ENCODE measurements at places on chromosomes 2 and 18.

DNA sequence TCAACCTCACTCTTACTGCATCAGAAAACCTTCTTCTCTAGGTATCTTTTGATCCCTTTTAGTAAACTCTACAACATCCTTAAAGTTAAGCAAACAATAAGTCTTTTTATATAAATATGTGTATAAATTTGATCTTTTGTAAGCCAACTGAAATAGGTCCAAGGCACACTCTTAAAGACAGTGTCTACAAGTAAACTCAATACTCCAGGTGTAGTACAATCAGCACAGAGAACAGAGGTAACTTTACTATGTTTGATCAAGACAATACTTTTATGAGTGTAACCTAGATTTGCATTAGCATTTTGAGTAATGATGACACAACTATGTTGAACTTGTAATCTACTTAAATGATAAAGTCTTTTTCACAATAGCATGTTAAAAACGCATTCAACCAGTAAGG is 593.1 kb upstream of the CHAC2 start:
- no peak for DNase-seq

DNA sequence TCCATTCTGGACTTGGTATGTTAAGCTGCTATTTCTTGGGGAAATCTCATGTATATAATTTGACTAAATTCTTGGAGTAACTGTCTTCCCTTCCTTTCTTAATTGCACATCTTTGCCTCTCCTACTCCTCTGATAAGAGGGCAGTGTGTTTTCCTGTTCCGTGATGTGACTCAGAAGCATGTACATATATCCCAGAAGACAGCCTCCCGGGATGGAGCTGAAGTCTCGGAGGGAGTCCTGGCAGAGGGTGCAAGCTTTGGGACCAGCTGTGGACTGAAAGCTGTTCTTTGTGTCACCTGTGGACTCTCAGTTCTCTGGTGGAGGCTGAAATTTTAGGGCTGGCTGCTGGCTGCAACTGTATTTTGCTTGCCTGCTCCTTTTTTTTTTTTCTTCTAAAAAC is 54.7 kb upstream of the MGAT5 start:
- DNase-seq = no peak

- DNase-seq = no peak
Observed at GRCh38 chr18:67549946-67550345, 33.4 kb upstream of the DSEL start.

DNA sequence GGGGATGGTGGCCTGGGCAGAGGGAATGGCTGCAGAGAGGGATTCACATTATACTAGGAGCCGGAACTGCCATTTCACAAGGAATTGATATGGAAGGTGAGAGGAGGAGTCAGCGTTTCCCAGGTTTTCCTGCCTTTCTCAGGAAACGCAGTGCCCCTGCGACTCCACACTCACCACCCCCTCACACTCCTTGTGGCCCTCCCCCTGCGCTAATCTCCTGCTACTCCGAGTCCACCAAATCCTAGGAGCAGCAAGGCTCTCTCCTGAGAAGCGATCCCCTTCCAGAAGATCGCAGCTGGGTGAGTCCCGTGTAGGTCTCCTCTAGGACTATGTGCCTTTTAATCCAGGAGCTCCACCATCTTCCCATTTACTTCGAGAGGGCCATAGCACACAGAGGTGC is 140.6 kb downstream of the VAPA start:
- no peak for DNase-seq

GRCh38 chr18:23203891-23204432 is 68.7 kb downstream of the CABLES1 start:
- no peak for DNase-seq

GRCh38 chr2:19073522-19073921 is 284.9 kb downstream of the OSR1 start:
- DNase-seq = peak; percentile 42

GRCh38 chr2:199851501-199851810 is 464 bp upstream of the FTCDNL1 start:
- DNase-seq = no peak

DNA sequence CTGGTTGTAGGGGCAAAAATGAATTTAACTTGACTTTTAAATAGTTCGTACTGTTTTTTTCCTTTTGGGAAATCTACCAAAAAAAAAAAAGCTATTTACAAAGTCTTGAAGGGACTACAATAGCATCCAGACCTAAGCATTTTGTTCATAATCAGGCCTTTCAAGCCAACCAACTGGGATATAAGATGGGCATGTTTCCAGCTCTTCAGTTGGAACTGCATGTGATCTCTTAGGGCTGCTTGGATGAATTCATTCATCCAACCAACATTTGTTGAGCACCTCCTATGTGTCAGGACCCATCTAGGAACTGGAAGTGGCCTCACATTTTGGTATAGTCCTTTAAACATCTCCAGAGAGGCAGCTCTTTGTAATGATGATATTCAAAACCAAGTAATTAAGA is 98.6 kb downstream of the AAK1 start:
- no peak for DNase-seq

DNA sequence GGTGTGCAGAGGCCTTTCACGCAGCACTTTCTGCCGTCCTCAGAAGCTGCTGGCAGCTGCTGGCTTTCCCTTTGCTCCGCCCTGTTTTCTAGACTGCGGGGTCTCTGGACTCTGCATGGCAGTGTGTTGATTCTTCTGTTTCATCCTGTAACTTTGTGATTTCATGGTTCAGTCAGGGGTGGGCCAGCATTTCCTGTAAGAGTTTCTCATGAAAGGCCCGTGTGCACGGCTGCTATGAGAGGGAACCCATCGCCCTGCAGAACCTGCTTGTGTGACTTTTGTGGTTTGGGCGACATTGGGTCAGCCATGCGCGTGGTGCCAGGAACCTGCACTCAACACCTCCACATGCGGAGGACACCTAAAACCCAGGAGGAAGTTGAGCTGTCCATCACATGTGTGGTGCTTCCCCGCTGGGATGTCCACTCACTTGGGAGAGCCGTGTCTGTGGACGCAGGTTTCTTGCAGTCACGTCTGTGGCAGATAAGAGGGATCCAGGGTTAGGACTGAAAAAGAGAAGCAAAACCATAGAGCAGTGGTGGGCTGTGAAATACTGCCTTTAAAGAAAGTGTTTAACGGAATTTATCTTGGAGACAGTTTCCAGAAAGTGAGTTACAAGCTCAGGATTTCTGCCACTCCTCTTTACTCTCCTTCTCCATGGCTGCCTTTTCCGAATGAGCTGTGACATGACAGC is 167.3 kb upstream of the ALKAL2 start:
- DNase-seq = no peak

DNA sequence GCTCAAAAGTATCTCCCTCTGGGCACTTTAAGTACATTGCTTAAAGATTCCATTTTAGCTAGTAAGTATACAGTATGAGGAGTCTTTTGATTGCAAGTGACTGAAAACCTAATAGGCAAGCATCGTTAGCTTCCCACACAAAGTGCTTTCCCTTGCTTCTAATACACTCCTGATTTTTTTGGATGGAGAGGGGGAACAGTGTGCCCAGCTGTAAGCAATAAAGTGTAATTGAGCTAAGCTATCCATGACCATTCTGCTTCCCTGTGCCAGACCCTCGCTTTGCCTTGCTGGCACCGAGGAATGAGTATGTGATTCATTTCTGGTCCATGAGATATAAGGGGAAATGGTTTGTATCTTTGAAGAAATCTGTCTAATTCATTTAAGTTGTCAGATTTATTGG is 3.8 kb upstream of the ZNF24 start:
- no peak for DNase-seq

- DNase-seq = no peak
Observed at GRCh38 chr2:60890393-60890707, 9.0 kb downstream of the REL start.

DNA sequence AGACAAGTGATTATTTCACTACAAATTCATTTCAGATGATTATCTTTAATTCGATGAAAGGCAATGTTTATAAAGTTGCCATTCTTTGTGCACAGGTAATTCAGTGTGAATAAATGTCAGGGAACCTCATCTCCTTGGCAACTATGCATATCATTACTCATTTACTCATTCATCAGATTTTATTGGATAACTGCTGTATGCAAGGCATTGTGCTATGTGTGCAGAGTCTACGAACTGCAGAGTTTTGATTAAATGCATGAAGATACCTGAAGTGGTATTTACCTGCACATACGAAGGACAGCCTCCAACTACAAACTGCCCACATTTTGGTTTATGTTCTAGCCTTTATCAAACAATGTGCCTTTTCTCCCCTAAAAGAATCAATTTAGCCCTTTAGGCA is 3.5 kb downstream of the RND3 start:
- DNase-seq = no peak

GRCh38 chr2:196274387-196274809 is 103.0 kb upstream of the STK17B start:
- DNase-seq = peak; percentile 63

- DNase-seq = peak; percentile 21
Observed at GRCh38 chr2:233832414-233832813, 21.9 kb downstream of the HJURP start.

DNA sequence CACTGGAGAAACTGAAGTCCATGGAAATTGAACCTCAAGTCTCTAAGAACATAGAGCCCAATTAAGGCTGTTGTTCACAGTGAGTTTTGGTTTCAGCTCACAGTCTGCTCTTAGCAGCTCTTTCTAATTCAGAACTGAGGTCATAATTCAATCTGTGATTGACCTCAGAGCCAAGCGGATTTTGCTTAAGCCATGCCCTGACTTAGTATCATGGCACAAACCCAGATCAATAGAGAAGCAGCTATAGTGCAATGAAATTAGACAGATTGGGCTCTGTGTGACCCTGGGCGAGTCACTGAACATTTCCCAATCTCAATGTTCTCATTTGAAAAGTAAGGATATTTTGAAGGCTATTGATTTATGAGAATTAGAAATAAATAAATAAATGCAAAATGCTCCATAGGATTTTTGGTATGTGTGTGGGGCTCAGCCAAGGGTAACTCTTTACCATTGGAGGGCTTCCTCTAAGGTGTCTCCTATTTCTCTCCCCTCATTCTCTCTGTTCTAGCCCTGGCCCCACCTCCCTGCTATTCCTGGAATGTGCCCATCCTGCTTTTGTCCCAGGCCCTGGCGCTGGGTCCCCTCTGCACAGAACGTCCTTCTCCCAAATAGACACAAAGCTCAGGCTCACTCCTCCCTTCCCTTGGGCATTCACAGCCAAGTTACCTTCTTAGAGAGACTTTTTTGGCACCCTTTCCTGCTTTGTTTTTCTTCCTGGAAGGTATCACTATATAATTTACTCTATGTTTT is 239.6 kb downstream of the LPIN1 start:
- DNase-seq = no peak

DNA sequence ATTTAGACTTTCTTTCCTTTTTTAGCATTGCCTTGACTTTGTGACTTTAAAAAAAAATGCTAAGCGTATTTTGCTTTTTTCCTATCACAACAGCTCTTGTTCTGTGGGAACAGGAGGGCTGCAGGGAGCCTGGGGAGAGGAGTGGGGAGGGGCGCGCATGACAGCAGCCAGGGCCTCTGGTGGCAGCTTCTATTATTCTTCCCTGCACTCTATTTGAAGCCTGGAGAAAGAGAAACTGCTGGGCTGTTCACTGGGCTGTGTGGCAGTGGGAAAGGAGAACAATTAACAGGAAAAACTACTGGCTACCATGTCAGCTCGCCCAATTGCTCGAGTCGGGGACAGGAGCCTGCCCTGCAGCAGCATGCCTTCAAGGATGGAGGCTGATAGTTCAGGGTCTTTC is 119.0 kb upstream of the ZBTB14 start:
- DNase-seq = no peak

- DNase-seq = no peak
Observed at GRCh38 chr2:176193048-176193447, 4.6 kb downstream of the HOXD1 start.

DNA sequence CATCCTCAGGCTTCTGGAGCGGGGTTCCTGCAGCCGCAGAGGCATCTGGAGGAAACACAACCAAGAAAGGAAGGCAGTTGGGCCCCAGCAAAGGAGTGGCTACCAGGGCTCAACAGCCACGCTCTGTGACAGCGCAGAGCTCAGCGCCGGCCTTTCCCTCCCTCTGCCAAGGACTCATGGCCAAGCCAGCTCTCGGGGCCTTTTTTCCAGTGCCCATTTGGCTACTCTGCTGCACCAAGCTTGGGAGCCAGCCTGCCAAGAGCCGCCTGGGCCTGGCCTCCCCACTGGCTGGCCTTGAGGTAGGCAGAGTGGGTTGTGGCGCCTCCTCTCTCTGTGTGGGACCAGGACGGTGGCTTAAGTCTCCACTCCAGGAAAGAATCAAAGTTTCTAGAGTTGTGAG is 7.2 kb upstream of the CCDC74A start:
- no peak for DNase-seq

DNA sequence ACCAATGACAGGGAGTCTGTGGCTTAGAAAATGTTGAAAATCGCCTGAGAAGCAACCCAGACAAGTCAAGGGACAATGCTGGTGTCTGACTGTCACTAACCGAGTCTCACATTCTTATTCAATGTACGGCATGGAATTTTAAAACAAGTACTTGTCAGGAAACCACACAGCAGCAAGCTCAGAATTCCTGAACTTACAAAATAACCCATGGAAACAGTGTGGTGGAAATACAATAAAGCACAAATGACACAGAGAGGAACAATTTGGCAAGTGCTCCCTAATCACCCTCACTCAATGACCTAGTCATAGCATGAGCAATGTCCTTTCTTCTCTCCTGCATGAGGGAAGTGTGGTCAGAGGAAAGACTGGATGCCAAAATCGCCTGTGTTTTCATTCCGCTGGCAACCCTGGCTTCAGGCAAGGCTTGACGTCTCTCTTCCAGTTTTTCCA is 154.0 kb downstream of the SATB2 start:
- DNase-seq = peak; percentile 91

DNA sequence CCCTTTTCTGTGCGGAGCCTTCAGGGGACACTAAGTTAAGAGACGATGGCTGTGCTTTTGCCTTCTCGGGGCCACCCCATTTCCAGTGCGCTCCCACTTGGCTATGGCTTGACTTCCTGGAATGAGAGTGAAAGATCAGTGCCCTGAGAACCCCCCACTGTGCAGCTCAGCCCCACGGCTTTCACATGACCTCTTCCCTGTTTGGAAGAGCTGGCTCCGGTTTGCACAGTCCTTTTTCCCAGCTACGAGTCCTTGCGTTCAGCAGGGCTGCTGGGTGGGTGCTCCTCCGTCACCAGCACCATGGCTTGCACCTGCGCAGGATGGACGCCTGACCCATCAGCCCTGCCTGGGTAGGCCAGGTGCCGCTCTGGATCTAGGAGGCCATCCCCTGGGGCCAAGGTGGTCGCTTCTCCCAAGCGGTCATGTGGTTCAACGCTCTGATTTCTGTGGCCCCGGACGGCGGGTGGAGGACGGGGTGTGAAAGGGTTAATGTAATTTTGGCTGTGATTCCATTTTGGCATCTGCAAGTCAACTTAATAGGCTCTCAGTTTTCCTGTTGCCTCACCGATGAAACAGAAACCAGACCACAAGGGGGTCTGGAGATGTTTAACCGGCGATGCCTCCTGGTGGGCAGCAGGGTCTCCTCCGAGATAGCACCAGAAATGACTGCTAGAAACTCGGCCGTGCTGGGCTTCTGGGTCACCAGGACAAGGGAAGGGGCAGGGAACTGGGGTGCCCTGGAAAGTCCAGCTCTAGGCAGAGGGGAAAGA is 113.1 kb upstream of the HAAO start:
- DNase-seq = no peak

DNA sequence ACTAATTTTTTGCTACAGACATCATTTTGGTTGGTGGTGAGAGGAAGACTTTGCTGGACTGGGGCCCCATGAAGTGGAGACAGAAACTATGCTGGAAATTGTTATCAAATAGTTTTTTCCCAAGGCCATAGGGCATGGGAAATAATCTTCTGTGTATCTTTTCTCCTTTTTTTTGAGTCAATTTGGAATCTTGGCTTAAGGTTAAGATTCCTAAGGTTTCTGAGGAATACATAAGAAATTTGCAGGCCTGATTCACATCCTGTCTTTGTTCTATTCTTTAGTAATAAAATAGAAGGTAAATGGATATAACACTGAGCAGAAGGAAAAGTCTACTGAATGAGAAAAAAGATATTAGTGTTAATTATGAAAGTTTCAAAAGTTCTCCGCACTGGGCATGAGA is 16.6 kb downstream of the SMC6 start:
- no peak for DNase-seq
